Amniotic epithelial cell (primary cell): ENCODE measurements at places on chromosomes 16 and 17.

- no peak for DNase-seq
These were observed 189.1 kb upstream of the ANKFN1 start for GRCh38 chr17:55964191-55964590.

DNA sequence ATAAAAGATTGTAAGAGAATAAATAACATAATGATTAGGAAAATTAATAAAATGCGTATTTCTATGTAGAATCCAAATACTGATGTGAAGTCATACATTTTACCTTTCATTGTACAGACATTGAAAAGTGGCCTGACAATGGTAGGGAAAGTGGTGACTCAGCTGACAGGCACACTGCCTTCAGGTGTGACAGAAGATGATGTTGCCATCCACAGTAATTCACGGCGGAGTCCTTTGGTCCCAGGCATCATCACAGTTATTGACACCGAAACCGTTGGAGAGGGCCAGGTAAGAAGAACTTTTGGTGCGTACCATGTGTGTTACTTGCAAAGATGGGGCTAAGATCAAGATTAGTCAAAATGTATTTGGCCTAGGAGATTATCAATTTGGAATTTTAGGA, 232.8 kb downstream of the BCAS3 start:
- no peak for DNase-seq

- DNase-seq = no peak
These were observed 12.8 kb upstream of the CHMP6 start for GRCh38 chr17:80978499-80979497.

GRCh38 chr17:6711681-6712057, 1.5 kb downstream of the SLC13A5 start:
- peak; percentile 13 for DNase-seq

GRCh38 chr16:11674818-11675560, 6.7 kb downstream of the SNN start:
- DNase-seq = peak; percentile 35

GRCh38 chr16:10490141-10490540, 90.3 kb downstream of the EMP2 start:
- DNase-seq = no peak

DNA sequence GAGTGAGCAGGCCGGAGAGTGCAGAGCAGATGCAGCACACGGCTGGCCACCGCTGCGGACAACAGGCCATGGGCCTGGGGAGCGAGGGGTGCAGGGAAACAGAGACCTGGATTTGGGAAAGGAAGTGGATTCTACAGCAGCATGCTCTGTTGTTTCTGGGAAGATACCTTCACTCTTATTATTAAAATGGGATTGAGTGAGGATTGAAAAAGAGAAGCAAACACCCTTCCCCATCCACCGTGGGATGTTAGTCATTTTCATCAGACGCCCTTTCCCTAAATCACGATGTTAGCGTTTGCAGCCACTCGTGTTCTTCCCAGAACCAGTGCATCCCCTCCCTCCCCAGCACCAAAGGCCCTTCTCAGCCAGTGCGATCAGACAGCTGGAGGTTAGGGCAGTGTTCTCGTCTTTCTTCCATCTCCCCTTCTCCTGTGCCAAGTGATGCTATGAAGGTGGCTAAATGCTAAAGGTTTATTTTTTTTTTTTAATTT, 196.5 kb upstream of the CHMP6 start:
- no peak for DNase-seq
